GM06990 (cell line): ENCODE measurements at places on chromosomes 6 and 20.

DNA sequence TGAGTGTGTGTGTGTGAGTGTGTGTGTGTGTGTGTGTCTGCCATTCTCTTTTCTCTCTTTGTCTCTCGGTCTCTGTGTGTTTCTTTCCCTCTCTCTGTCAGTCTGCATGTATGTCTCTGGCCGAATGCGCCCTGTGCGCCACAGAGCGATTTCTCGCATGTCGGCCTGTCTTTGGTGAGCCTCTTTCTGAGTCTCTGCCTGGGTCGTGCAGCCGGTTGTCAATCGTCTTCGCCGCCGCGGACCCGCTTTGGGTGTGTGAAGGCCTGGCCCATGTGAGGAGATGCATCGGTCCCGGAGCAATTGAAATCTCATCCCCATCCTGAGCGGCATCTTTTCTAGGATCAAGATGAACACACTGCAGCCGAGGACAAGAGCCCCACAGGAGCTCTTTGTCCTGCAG lies 1567.2 kb upstream of the DEFB115 start:
- no peak for DNase-seq

DNA sequence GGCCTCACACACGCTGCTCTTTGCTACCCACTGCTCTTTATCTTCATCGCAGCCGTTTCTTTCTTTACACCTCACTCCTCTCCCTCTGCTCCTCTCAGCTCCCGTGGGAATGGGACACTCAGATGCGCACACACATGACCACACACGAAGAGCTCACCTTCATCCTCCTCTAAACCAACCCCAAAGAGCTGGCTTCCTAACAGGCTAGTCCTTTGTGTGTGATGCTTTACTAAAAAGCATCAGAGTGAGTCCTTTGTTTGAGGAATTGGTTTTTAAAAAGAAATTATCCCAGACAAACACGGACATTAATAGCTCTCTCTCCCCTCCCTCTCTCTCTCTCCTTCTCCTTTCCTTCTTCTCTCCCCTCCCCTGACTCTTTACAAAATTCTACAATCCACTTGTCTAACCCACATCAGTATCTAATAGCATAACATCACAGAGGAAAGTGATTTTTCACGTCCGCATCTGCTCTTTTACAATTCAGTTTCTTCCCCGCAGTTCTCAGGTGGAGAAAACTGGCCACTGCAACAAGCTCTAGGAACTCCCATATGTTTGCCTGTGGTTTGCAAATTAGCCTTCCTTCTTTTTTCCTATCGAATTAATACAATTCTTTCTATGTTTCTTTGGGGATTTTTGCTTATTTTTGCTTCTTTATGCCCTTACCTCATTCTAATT lies 306.8 kb upstream of the CNR1 start:
- no peak for DNase-seq

DNA sequence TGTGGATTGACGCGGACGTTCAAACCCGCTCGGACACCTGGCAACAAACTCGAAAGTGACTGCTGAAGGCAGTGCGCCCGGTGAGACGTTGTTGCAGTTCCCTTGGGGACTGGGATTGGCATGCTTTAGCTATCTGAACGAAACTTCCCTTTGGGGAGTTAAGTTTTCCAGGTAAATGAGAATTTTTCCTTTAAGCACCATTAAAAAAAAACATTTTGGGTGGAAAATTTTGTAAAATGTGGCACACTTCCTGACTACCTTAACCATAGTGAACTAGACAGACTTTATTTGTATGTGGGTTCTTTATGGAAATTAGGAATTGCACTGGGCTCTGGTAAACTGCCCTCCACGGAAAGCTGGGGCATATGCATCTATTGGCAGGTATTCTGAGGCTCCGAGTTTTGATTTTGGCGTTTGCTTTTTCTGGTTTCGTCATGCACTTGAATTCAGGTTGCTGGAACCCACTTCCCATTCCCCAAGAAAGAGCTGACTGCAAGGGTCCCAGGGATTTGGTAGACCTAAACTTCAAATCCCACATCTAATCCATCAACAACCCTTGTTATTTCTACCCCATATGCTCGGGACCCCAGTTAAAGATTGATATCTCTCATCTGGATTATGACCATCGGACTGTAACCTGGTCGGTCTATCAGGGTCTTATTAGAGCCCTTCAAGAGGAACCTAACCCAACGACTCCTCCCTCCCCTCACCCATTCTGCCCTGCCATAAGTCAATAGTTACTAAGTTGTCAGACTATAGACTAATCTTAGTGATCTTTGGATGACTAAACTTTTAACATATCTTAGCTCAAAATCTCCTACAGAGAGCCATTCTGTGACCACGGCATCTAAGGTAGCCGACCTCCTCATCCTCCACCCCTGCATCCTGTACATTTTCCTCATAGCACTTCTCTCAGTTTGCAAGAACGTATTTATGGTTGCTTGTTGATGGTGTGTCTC lies 800 bp upstream of the DYNLT1 start:
- DNase-seq = no peak

DNA sequence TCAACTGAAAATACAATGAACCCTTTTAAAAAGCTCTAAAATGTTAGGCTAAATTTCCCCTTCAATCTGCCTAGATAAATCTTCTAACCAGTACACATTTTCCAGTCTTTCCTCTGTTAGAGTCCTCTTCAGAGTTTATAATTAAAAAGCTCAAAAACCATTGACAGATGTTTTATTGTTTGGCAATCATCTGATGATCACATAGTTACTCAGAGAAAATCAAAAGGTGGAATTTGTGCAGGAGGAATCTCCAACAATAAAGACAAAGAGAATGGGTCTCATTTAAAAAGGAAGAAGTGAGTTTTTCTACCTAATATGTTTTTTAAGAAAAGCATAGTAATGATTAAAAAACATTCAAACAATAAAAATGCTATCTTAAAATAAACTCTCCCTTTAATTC lies 3.1 kb downstream of the TRAPPC3L start:
- no peak for DNase-seq

DNA sequence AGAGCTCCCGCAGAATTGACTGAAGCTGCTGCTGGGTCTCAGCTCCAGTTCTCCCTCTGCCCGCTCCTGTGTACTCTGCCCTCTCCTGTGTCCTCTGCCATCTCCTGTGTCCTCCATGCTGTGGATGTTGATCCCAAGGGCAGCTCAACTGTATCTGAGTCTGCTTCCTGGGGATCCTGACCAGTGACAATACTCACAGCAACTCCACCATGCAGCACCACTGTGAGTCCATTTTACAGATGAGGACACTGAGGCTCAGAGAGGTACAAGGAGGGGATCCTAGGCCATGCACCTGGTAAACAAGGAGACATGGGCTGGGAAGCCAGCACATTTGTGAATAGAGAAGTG lies 8.6 kb downstream of the TP53RK start:
- no peak for DNase-seq

DNA sequence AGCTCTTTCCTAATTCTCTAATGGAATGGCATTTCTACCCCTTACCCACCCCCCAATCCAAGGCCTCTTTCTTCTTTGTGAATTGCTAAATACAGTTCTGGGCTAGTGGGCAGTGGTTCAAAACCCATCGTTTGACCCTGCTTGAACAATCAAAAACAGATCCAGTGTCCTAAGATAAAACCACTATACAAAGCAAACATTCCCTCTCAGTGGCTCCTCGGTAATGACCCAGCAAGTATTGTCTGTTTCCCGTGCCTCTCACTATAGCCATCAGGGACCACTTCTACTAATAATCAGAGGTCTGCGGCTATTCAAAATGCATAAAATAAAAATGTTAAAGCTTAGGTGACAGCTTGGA lies 143.5 kb upstream of the AKAP12 start:
- DNase-seq = no peak

- no peak for DNase-seq
Measured at GRCh38 chr20:21303872-21304586, 898 bp downstream of the XRN2 start.

- no peak for DNase-seq
Measured at GRCh38 chr20:1929460-1929859, 34.3 kb downstream of the SIRPA start.

DNA sequence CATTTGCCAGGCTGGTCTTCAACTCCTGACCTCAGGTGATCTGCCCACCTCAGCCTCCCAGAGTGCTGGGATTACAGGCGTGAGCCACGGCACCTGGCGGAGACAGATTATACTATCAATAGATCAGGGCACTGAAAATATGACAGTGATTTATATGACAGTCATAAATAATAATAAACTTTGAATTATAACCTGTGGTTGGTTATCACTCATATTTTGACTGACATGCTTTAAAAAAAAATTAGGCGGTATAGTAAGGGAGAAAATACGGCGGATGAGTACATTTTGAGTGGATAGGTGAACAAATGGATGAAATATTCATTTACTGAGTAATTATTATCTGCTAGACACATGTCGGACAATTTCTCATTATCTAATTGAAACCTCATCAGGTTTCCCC lies 28.8 kb downstream of the TMEM244 start:
- DNase-seq = no peak

DNA sequence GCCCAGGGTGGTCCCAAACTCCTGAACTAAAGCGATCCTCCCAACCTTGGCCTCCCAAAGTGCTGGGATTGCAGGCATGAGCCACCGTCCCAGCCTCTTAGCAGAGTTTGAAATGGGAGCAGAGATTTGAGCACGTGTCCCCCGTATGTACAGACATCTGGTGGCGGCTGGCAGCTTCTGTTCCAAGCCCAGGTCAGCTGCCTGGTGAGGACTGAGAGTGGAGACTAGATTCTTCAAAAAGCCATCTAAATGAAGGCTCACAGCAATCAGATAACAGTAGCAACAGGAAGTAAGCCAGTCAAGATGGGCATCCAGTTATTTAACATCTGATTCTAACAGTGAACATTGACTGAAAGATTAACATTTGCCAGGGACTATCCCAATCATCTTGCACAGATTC lies 128.1 kb upstream of the AKAP12 start:
- no peak for DNase-seq

DNA sequence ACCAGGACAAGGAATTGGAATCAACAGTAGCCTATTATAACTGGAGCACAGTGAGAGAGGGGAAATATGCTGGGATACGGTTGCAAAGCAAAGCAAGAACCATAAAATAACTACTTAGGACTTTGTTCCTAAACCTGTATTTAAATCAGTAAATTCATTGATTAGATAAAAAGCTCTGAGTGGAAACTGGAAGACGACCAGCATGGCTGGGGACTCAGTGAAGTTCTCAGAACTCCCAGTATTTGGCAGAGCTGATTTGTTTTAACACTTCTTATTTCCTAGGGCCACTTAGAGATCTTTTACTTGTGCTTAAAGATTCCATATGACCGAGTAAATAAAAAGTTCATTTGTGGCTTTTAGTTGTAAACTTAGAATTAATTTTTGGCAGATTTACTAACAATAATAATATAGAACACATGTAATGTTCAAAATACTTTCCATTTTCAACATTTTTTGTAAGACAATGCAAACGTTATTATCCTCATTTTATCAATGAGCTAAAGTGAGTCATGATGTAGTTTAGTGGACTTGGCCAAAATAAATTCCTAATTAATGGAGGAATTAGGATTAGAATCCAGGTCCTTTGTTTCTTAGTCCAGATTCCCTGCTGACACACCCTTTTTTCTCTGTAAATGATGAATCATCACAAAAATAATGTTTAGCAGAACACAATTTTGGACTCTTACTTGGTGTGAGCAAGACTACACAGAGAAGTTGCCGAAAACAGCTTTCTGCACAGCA lies 392.9 kb downstream of the GJA1 start:
- DNase-seq = no peak
